ENCODE measurements at places on chromosomes 16 and 17.

DNA sequence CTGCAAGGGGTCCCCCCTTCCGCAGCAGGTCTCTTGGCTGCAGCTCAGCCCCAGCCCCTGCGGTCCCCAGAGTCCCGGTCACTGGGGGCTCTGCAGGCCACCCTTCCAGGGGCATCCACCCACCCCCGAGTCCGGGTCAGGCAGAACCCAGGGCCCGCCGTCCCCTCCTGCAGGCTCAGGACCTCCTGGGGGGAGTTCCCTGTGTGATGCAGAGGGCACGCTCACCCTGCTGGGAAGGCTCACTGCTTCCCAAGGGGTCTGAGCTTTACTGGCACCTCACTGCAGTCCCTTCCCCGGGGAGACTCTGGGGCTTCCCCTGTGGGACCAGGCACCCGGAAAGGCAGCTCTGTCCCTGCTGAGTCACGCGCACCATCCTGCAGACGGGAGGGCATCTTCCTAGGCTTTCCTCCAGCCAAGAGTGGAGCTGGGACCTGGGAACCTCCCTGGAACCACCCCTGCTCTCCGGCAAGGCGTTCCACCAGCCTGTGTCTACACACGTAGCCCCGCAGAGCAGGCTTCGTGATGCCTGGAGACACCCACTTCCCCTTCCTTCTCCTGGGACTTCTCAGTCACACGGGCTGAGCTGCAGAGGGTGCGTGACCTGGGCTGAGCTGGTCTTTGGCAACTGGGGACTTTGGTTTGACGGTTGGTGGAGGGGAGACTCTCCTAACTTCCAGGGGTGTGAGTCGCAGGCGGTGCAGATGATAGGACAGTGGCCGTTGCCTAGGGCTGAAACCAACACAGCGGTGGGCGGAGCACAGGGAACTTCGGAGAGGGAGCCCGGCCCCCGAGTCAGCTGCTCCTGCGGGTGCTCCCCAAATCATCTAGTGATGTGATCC is 23.4 kb downstream of the SLC25A10 start:
- DNase-seq = no peak

DNA sequence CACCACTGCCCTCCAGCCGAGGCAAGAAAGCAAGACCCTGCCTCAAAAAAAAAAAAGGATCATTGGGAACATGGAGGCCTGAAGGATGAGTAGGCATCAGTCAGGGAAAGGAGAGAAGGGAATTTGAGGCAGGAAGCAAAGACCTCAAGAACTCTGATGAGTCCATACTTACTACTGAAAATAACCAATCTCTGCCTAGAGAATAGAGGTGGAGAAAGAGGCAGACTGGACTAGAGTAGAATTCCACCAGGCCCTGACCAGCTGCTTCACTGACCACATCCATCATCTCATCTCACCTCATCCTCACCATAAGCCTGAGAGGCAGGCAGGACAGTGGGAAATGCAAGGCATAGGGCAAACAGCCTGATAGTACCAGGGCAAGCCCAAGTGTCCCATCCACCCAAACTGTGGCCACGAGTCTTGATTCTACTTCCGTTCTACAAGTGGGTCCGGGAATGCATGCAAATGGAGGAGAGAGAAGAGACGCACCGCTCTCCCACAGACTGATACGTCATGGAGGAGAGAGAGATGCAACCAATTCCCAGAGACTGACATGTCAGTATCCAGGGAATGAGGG is 17.1 kb downstream of the ANKRD11 start:
- no peak for DNase-seq

DNA sequence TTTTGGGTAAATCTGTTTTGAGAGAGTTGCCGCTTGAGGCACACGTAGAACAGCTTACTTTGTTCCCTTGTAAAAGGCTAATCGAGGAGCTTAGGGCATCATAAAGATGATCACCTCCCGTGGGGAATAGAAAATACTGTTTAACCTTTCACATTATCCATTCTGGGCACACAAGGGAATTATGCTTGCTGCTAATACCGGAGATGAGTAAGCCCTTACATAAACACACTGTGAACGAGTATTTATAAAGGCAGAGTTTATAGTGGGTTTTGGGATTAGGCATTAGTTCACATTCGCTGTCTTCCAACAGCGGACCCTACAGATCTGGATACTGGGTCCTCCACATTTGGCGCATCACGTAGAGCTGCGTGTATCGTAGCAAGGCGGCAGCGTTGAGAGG is 51.2 kb upstream of the CNTNAP4 start:
- no peak for DNase-seq

DNA sequence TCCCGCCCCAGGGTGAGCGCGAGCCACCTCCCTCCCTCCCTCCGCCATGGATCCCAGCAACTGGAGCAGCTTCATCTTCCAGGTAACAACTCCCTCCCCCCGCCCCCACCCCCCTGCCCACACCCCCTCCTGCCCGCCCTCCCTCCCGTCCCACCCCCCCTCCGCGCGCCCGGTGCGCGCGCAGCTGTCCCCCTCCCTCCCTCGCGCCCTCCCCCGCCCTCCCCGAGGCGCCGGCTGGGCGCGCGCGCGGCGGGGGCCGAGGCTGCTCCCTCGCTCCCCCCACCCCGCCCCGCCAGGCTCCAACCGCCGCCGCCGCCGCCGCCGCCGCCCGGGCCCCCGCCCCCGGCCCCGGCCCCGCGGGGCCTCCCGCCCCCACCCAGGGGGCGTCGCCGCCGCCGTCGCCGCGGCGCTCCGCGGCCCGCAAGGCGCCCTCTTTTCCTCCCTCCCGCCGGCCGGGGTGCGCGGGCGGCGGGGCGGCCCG is at the start of gene MAZ:
Gene MAZ (plus strand): TSS at position 431 of the 481 bp plus-strand sequence. CDS start 173 bp downstream, outside the sequence.
- peak; percentile 78 for DNase-seq

DNA sequence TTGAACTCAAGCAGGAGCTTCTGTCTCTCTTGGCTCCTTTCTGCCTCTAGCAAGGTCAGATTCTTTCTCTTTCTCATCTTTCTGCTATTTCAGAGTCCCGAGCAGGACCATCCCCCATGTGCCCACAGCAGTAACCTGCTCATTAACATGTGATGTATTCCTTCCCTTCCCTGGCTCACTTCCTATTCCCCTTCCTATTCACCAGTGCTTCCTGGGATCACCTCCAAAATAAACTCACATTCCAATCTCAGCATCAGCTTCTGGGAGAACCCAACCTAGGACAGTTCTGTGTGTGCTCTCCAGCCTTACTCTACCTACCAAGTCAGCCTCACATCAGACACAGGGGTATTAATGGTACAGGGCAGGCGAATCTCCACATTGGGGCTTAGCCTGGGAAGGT is 546.4 kb upstream of the SALL1 start:
- no peak for DNase-seq

All from putamen (tissue), 1 donor.